ENCODE measurements at places on chromosomes 13 and 19. TPM values are rescaled to one million over a fixed set of nuclear protein-coding genes. Genes with fewer than 3 reads are reported as not detected.

The C3 gene
- 11,297 TPM for total RNA-seq

The ATP4A gene
- total RNA-seq, result not detected

DNA sequence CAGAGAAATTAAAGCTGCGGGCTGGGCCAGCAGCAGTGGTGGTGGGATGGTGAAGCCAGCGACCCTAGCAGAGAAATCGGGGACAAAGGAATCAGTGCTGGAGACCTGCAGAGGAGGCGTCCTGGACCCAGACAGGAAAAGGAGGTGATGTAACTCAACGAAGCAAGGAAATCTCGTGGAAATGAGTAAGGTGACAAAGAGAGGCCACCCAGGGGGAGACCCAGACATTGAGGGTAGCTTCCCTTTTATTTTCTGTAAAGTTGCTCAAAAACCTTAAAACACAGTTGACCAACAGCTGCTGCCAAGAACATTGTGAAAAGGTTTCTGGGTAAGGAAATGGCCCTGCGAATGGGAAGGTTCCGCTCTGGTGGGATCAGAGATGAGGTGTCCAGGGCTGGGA is 13.3 kb upstream of the RETN start:
- DNase-seq, result no peak

DNA sequence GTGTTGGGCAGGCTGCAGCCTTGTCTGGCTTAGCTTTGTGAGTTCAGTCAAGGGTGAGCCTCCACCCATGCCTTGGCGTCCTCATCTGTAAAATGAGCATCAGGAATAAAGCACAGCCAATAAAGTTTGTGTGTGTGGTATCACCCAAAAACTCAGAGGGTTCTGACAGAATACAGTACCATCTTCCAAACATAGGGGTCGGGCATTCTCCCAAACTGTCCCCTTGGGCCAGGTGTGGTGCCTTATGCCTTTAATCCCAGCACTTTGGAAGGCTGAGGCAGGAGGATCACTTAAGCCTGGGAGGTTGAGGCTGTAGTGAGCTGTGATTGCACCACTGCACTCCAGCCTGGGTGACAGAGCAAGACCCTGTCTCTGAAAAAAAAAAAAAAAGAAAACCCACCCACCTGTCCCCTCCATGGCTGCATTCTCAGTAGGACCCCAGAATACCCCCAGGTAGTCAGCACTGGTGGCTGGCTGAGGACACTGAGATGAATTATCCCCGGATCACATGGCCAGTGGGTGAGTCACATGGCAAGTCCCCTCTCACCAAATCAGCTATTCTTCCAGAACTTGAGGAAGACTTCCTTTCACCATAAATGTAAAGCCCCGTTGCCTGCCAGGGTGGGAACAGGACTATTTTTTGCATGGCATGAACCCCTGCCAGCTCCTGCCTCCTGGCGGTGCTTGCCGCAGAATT is 18.6 kb downstream of the POP4 start:
- no peak for DNase-seq

DNA sequence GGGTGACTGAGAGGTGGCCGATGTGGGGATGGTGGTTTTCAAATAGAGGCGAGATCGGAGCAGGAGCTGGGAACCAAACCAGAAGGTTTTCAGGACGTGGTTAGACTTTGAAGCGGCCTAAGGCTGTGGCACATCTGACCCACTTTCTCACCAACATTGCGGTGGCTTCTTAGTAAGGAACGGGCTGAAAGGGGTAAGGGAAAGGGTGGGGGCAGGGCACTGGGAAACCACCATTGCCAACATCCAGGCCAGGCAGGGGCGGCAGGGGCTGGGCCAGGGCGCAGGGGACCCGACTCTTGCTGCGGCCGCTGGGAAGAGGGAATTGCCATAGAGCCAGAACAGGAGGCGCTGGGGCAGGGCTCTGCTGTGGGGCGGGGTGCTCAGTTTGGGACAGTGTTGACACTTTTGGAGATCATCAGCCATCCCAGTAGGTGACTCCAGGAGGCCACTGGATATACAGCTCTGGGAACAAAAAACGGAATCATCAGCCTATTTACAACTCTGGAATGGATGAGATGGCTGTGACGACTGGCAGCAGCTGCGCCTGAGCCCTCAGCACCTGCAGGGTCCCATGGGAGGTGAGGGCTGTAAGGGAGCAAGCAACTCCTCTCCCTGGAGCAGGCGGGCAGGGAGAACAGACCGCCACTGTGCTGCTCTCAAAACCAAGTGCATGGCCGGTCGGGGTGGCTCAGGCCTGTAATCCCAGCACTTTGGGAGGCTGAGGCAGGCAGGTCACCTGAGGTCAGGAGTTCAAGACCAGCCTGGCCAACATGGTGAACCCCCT is 52.2 kb downstream of the IRS2 start:
- no peak for DNase-seq

The HRC gene
- total RNA-seq, result not detected

DNA sequence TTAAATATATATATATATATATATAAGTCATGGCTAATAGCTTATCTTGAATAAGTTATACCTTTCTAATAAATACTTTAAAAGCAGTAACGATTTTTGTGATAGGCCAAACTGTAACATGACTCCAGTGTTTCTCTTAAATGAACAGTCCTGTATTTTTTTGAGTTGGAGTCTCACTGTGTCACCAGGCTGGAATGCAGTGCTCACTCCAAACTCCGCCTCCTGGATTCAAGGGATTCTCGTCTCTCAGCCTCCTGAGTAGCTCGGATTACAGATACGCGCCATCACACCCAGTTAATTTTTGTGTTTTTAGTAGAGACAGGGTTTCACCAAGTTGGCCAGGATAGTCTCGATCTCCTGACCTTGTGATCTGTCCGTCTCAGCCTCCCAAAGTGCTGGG is 814.2 kb upstream of the SLITRK5 start:
- DNase-seq, result no peak

DNA sequence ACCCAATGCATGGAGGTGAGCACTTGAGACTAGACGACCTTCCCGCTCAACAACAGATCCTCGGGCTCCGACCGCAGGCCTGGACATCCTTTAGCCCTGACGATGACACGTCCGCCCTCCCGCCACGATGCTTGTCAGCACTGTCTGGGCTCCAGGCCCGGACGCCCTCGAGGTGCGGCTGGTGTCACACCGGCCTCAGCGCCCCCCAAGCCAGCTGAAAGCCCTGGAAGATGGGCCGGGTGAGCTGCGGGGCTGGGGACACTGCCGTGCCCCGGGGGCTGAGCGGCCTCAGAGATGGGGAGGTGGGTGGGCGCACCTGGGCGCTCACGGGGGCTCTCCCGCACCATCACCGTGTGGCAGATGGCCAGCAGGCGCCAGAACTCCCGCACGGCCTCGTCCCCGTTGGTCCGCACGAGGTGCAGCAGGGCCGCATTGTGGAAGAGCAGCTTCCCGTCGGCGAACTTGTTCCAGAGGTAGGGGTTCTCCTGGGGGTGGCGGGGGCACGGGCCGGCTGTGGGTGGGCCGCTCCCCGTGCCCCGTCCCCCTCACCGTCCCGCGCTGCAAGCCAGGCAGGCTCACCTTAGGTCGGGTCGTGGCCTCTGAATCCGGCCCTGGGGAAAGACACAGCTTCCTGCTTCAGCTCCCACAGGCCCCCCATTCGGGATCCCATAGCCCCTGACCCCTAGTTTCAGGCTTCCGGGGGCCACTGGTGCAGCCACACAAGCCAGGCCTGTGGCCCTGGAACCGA is 15.5 kb downstream of the ATP8B3 start:
- DNase-seq, result no peak

The TJP3 gene
- total RNA-seq, result 28.8 TPM

The LILRA2 gene
- 1.6 TPM for total RNA-seq

DNA sequence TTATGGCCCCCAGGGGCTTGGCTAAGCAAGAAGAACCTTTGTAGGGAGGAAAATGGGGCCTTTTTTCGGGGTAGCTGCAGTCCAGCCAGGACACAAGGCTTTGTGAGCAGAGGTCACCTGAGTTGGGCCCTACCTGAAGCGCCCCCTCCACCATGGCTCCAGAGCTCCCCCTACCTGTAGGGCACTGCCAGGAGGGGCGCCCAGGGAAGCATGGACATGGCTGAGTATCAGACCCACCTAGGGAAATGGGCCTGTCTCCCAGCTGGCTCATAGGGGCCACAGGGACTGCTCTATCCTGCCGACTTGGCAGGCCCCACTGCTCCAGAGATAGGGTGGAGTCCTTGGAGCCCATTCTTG is 9.0 kb upstream of the CEBPA start:
- peak; percentile 70 for DNase-seq

The ASPDH gene
- total RNA-seq, result 61.1 TPM

The KLK4 gene
- total RNA-seq, result not detected

The C2CD4C gene
- total RNA-seq, result 0.33 TPM

- DNase-seq, result no peak
Measured at GRCh38 chr13:31431722-31432137, 232.0 kb downstream of the B3GLCT start.

The SHD gene
- 8.8 TPM for total RNA-seq

- DNase-seq, result no peak
Measured at GRCh38 chr13:103236213-103236612, 170.0 kb upstream of the SLC10A2 start.

The MEX3D gene
- total RNA-seq, result 11.4 TPM

- DNase-seq, result no peak
Measured at GRCh38 chr13:107743100-107743499, 472.2 kb downstream of the LIG4 start.

The ZIM2 gene
- total RNA-seq, result not detected

DNA sequence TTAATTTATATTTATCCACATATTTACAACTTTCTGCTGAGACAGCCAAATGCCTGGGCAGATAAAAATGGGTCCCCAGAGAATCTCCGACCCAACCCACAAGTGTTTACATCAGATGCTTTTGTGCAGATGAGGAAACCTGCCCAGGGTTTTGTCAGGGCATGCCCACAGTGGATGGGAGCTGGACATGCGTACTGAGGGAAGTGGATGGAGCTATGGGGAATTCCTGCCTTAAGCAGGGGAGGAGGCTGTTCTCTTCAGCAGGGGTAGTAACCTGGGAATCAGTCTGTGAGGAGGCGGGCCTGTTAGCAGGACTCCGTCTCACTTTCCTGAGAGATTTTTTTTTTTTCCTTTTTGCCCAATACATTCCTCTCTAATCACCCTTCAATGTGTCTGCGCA is 122.9 kb downstream of the RFC3 start:
- no peak for DNase-seq

DNA sequence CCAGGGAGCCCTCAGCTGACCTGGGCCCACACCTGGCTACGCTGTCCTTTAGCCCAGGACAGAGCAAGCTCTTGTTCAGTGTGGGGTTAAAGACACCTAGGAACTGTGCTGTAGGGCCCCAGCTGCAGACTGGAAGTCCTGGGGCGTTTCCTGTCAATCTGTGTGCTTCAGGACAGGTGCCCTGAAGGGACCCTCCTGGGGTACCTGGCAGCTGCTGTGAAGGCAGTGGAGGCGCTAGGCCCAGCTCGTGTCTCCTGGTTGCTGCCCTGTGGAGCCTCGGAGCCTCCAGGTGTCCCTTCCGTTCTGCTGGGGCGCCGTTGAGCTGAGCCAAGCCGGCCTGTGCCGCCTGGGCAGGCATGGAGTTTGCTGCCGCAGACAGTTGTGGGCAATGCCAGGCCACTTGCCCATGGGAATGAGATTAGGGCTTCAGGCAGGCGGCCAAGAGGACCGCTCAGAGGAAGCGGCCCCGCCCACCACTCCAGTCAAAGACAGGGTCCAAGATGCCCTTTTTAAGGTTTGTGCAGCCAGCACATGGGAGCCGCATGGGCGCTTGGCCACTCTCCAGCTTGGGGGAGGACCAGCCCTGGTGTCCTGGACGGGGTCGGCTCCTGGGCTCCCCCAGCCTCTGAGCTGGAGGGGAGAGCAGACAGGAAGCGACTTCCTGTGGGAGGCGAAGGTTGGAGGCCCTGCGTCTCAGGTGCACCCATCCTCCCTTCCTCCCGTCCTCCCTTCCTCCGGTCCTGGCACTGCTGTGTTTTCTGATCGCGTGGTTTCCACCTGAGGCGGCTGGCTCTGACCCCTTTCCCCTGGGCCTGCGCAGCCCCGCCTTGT is 4.0 kb downstream of the PTBP1 start:
- DNase-seq, result peak; percentile 74

- no peak for DNase-seq
Measured at GRCh38 chr13:104740641-104741222, 1674.5 kb upstream of the SLC10A2 start.

The ZSCAN4 gene
- not detected for total RNA-seq

GRCh38 chr13:98571955-98572662 is 4.8 kb downstream of the STK24 start:
- DNase-seq, result peak; percentile 30

DNA sequence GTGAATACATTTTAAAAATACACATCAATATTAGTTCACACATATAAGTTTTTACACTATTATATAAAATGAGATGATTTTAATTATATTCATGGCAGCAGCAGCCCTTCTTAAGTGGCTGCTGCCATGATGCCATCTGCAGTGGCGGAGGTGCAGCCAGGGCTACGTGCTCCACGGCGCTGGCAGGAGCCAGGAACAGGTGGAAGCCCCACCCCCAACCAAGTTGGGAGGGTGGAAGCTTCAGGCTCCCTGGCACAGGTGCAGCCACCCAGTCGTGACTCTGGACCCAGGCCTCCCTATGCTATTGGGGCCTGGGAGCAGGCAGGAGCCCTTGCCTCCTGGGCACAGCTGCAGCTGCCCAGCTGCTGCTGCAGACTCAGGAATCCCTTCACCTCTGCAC is 646.9 kb upstream of the PCDH9 start:
- DNase-seq, result no peak

The KIR2DL1 gene
- not detected for total RNA-seq

DNA sequence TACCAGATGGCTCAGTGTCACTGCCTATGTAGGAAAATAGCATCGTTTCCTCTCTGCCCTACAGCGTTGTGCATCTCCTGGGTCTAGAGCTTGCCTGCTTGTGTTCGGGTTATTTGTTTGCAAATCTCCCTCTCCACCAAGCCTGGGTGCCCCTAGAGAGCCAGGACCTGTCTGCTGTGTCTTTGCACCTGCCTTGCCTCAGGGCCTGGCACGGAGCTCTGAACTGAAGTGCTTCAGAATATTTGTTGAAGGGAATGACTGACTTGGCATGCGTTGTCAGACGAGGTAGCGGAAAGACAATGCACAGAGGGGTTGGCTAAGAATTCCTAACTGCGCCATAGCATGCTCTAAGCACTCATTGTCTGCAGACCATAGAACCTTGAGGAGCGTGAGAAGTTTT is 263.4 kb downstream of the FGF9 start:
- DNase-seq, result no peak

DNA sequence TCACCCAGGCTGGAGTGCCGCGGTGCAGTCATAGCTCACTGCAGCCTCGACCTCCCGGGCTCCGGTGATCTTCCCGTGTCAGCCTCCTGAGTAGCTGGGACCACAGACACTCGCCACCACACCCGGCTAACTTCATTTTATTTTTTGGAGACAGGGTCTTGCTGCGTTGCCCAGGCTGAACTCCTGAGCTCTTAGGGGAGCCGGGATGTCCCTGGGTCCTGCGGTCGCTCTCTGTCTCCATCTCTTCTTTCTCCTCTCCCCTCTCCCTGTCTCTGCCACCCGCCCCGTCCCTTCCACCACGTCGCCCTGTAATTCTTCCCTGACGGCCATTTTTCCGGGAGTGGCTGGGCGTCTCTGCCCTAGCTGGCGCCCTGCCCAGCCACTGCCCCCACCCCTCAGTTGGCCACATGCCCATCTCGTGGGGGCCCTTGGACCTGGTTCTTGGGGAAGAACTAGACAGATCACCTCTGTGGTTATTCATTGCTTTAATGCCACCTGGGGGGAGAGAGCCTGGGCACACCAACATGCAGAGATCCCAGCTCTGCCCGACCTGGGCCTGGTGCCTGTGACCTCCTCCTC is 18.9 kb downstream of the ARID3A start:
- no peak for DNase-seq

GRCh38 chr19:15213715-15214381 is 13.1 kb upstream of the NOTCH3 start:
- DNase-seq, result no peak

GRCh38 chr13:38661010-38661675 is 25.7 kb upstream of the FREM2 start:
- DNase-seq, result no peak

The ZNF836 gene
- total RNA-seq, result 2.6 TPM

All from left lobe of liver (tissue), 2 donors.